ENCODE measurements at places on chromosomes 2 and 18. TPM values are rescaled to one million over a fixed set of nuclear protein-coding genes. Genes with fewer than 3 reads are reported as not detected.

Gene REG1A
- total RNA-seq, result not detected

Gene CCDC68
- 20.2 TPM for total RNA-seq

Gene STK17B
- total RNA-seq, result 16.9 TPM

Gene RAMP1
- total RNA-seq, result 21.7 TPM

Gene HOXD13
- total RNA-seq, result not detected

Gene STRADB
- 39.3 TPM for total RNA-seq

Gene TNFRSF11A
- total RNA-seq, result under 0.01 TPM

Gene GPR17
- not detected for total RNA-seq

Gene TXNDC9
- 60.2 TPM for total RNA-seq

Gene HMSD
- 0.78 TPM for total RNA-seq

Gene ADGRF3
- total RNA-seq, result not detected

Gene CPLX4
- not detected for total RNA-seq

Gene STK36
- total RNA-seq, result 7.6 TPM

Gene ZNF385B
- not detected for total RNA-seq

Gene POLR1A
- total RNA-seq, result 17.3 TPM

Gene SGPP2
- total RNA-seq, result 0.48 TPM

Gene LNPK
- total RNA-seq, result 26.6 TPM

Gene GALNT14
- total RNA-seq, result 0.56 TPM

Gene ANKRD29
- 2.3 TPM for total RNA-seq

Gene DES
- total RNA-seq, result under 0.01 TPM

Gene OTOF
- not detected for total RNA-seq

Gene TLX2
- not detected for total RNA-seq

Gene CRYBA2
- total RNA-seq, result not detected

Gene CD8A
- total RNA-seq, result not detected

Gene SCG2
- total RNA-seq, result 11.7 TPM

Gene SLC4A5
- 0.48 TPM for total RNA-seq

Gene MYL1
- total RNA-seq, result not detected

Gene IHH
- total RNA-seq, result not detected

Gene MERTK
- total RNA-seq, result 2.7 TPM

Measured in epithelial cell of alveolus of lung (primary cell).